Activated CD4-positive, CD25-positive, alpha-beta regulatory T cell treated with anti-CD3 and anti-CD28 coated beads, Interleukin-2, amount 50 U/mL, for 72 hours (primary cell): ENCODE measurements at places on chromosomes 16 and 17.

DNA sequence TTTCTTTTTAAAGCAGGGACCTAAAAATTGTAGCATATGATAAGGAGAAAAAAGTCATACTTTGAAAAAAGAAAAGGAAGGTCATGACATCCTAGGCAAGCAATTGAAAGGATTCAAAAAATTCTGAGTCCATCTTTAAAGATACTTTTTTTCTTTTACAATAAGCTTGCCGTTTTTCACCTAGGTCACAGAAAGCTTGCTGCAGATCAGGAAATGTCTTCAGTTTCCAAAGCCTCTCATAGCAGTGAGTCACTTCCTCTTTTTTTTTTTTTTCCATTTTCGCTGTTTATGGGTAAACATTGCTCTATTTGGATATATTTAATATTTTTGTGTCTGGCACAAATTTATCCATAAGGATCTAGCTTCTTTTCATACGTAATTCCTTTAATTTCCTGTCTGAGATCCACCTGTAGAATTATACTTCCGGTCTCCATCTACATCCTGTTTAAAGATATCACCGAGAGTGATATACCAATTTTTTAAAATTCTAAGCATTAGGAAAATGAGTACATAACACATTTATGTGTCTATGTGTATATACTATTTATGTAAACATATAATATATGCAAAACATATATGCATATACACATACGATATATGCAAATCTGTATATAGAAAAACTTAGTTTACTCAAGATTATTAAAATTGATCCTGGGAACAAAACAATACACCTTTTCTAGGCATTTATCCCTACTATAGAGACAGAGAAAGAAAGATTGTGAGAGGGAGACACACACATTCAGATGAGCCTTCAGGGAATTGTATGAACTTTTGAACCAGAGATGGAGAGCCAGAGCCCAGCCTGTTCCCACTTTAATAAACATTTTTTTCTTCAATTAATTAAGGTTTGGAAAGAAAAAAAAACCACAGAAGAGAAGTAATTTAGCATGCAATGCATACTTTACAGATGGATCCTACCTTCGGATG lies 134.4 kb downstream of the SKAP1 start:
- DNase-seq, result no peak

GRCh38 chr17:64591944-64592343 lies 70.2 kb downstream of the SMURF2 start:
- DNase-seq, result no peak

DNA sequence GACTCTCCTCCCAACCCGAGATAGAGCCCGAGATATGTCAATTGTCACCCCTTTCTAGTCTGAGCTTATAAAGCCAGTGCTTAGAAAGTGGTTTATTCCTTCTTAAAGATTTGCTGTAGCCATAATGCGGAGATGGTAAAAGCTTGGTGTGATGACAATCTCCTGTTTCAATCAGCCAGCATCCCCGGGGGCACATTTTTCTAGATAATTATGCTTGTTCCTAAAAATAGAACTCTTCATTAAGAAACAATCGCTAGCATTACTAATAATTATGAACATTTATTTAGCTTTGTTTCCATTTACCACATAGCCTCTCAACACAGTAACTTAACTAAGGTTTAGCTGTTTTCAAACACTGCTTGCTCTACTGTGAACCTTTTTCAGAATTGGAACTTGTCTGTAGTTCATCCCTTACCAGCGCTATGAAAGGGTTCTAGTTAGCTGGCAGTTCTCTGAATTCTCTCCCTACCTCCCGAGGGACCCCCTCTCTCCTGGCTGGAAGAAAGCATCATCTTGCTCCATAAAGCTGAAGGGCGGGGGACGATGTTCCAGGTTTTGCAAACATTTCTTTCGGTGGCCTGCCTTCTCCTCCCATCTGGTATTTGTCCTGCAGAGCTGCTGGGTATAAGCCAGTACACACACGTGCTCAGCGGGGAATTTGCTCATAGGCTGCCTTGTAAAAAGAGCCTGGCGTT lies 922 bp upstream of the MRPL58 start:
- DNase-seq, result no peak

DNA sequence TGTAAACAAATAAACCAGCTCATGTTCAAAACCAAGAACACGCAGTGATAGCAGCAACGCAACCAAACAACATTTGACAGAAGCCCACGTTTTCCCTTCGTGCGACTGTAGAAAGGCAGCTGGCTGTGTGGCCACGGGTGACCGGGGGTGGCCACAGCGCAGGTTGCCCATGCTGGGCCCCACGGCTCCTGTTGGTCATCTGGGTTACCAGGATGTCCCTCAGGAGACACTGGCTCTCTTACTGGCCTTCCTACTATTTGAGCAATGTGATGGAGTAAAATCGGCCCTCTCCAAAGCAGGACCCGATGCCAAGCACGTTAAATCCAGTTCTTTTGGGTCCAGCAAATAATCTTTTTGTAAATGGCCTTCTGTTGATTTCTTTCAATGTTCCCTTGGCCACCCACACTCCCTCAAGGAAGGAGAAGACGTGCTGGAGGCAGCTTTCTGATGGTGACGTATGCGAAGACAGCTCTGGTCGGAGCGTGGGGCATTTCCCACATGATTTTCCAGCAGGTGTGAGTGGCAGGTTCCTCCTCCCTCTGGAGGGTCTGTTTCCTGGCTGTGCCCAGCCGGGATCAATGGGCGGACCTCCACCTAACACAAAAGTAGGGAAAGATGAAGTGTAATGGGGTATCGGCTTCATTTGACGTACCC lies 143.1 kb upstream of the CHMP6 start:
- peak; percentile 24 for DNase-seq

GRCh38 chr16:22948058-22948602 lies 134.2 kb downstream of the HS3ST2 start:
- no peak for DNase-seq

DNA sequence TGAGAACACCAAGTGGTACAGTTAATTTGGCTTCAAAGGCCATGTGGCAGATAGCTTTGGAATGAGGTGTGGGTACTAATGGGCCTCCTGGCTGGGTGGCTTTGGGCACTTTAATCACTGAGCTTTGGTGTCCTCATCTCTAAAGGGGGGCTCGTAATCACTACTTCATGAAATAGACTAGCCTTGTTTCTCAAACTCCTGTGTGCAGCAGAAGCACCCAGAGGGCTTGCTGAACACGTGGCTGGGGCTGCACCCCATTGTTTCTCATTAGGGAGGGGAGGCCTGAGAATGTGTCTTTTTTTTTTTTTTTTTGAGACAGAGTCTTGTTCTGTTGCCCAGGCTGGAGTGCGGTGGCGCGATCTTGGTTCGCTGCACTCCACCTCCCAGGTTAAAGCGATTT lies 5.8 kb downstream of the EPN2 start:
- no peak for DNase-seq

- no peak for DNase-seq
These were observed 6.7 kb upstream of the TMEM88 start for GRCh38 chr17:7848131-7848579.

DNA sequence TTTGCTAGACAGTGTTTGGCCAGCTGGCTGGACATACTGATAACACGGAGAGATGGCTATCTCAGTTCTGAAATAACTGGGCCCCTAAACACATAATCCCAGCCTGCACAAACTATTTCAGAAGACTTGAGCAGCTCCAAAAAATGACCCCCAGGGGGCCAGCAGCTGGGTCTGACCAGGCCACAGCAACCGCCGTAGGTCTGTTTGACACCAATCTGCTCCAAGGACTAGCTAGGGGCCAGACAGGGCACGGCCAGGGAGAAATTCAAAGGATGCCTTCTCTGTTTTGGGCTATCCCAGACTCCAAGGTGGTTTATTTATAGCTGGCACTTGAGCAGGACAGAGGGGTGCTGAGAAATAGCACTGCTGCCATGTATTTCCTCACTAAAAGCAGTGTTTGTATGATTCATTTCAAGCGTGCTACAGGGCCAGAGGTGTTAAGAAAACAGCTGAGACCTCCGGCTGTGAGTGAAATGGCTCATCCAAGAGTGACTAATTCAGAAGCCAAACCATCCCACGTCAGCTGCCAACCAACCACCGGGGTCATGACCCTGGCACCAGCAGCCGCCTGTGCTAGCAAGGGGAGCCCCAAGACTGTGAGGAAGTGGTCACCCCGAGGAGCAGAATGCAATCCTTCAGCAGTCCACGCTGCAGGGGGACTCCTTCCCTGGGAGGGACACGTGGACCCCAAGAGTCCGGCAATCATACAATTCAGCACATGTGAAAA lies 5.7 kb downstream of the GGA2 start:
- peak; percentile 76 for DNase-seq

DNA sequence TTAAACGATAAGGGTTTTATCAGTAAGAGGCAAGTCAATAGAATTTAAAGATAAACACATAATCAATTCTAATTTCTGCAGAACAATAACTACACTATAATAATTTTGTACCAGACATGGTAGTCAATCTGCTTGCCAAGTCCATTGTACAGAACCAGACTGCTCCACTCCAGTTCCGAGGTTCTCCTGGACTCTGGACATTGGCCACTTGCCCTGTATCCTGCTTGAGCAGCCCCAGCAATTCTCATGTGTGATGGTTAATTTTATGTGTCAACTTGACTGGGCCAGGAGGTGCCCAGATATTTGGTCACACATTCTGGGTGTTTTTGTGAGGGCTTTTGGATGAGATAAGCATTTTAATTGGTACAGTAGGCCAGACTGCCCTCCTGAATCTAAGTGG lies 384.6 kb downstream of the SLC39A11 start:
- no peak for DNase-seq

DNA sequence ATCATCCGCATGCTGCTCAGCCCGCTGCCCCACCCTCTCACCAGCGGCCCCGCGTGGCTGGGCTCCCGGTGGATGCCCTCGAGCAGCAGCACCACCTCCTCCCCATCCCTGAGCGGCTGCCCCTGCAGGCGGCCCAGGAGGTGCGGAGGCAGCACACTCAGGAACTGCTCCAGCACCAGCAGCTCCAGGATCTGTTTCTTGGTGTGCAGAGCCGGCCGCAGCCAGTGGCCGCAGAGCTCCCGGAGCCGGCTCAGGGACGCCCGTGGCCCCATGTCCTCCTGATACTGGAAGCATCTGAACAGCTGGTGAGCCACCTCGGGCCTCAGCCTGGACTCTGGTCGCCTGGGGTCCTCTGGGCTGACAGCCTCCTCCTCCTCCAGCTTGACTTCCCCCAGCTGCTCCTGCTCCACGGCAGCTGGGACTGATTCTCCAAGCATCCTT lies 6.6 kb downstream of the ZSCAN10 start:
- DNase-seq, result no peak

- DNase-seq, result no peak
These were observed 57.5 kb downstream of the WIPI1 start for GRCh38 chr17:68399638-68400403.

- DNase-seq, result no peak
These were observed 12.6 kb upstream of the CLTC start for GRCh38 chr17:59607061-59607460.

DNA sequence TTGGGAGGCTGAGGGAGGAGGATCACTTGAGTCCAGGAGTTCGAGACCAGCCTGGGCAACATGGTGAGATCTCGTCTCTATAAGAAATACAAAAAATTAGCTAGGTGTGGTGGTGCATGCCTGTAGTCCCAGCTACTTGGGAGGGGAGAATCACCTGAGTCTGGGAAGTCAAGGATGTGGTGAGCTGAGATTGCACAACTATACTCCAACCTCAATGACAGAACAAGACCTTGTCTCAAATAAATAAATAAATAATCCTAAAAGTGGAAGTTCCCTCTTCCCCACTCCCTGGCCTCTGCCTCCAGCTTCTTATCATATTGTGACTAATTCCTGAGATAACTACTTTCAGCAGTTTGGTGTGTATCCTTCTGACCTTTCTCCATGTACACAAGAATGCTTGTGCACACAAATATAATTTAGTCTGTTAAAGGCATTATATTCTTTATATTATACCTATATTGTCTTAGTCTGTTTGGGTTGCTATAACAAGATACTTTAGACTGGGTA lies 23.5 kb upstream of the DNAJA2 start:
- DNase-seq, result no peak

DNA sequence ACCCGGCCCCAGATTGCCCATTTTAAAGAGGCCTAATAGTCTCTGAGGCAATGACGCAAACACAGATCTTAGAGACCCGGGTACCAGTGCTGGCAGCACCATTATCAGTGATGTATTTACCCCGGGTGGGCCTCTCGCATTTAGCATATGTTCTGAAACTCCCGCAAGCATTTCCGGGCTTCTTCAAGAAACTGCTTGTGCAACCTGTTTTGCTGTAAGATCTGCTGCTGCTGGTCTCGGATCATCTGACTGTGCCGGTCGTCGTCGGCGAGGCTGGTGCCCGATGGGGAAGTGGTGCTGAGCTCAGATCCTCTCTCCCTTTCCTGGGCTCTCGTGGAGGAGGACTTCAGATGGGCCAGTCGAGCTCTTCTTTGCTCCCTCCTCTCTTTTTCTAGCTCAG lies 12.5 kb downstream of the CEP295NL start:
- DNase-seq, result peak; percentile 39

DNA sequence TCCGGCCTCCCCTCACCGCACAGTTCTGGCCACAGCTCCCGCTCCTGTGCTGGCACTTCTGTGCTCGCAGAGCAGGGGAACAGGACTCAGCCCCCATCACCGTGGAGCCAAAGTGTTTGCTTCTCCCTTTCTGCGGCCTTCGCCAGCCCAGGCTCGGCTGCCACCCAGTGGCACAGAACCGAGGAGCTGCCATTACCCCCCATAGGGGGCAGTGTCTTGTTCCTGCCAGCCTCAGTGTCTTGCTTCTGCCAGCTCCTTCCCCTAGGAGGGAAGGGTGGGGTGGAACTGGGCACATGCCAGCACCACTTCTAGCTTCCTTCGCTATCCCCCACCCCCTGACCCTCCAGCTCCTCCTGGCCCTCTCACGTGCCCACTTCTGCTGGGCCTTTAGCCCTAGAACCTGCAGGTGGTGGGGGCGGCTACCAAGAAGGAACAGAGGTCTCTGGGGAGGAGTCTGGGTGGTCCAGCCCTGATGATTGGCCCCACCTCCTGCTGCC lies 645 bp upstream of the ELMO3 start:
- no peak for DNase-seq

- DNase-seq, result no peak
These were observed 134.5 kb downstream of the CDH13 start for GRCh38 chr16:82761236-82761635.

DNA sequence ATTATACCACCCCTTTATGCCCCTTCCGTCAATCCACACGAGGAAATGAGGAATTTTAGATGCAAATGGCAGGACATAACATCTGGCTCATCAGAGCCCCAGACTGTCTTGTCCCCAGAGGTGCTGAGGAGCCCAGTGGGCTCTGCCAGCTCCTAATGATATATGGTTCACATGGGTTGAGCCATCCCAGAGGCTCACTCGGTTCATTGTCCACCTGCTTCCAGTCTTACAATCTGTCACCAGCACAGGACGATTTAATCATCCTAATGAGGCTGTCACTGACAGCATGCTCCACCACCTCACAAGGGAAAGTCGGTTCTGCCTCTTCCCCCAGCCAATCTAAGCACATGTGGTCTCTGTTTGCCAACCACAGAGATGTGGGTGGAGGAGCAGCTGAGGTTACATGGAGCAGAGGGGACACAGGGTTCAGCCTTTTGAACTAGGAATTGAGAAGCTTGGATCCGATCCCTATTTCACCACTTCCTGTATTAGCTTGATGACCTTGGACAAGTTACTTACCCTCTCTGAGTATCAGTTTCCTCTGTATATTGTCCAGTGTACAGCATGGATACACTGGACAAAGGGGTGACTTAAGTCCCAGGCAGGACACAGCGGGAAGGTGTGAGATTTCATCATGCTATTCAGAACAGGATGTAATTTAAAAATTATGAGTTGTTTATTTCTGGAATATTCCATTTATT lies 27.0 kb upstream of the DHX8 start:
- no peak for DNase-seq

GRCh38 chr17:81035521-81036196 lies 708 bp downstream of the BAIAP2 start:
- DNase-seq, result no peak
